ENCODE measurements at places on chromosomes 5 and 9.

DNA sequence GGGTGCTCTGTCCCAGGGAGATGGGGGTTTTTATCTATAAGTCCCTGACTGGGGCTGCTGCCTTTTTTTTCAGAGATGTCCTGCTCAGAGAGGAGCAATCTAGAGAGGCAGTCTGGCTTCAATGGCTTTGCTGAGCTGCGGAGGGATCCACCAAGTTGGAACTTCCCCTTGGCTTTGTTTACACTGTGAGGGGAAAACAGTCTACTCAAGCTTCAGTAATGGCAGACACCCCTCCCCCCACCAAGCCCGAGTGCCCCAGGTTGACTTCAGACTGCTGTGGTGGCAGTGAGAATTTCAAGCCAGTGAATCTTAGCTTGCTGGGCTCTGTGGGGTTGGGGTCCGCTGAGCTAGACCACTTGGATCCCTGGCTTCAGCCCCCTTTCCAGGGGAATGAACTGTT is 375.8 kb downstream of the RAB3C start:
- DNase-seq = no peak

- no peak for DNase-seq
Measured at GRCh38 chr5:123389794-123390193, 33.4 kb downstream of the CEP120 start.

DNA sequence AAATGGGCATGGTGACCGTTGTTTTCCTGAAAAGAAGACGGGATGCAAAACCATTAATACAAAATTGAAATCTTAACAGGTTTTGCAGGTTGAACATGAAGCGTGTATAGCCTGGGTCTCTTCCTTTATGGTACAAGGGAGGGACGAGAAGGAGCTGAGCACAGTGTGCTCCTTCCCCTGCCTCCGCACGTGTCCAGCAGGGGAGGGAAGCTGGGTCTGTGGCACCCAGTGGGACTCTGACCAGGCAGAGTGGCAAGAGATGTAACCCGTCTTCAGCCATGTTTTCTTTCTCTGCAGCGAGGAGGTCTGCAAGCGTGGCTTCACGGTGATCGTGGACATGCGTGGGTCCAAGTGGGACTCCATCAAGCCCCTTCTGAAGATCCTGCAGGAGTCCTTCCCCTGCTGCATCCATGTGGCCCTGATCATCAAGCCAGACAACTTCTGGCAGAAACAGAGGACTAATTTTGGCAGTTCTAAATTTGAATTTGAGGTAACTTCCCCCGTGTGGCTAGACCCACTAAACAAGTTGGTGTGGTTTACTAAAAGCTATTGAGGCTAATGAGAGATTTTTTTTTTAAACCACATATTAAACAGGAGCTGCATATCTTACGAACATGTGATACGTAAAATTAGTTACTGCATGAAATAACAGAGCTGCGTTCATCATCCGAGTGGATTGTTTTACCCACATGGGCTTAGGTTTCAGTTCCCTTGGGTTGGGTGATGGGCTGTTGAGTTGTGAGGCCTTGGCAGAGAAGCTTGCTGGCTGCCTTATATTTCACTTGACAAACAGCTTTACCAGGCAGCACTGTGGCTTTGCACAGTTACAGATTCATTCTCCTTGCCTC is 143.7 kb downstream of the TRIO start:
- no peak for DNase-seq

GRCh38 chr5:131357739-131358561 is 94.1 kb downstream of the CDC42SE2 start:
- no peak for DNase-seq

- no peak for DNase-seq
Measured at GRCh38 chr9:93222890-93223259, 38.9 kb downstream of the WNK2 start.

DNA sequence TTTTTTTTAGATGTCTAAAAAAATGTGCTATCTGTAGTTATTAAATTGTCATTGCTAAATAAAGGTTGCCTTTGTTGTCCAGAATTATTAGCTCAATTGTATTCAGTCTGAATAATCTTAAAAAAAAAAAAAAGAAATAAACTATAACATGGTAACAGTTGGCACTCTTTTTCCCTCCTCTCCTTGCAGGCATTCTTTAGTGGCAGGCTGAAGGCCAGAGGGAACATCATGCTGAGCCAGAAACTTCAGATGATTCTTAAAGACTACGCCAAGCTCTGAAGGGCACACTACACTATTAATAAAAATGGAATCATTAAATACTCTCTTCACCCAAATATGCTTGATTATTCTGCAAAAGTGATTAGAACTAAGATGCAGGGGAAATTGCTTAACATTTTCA is 87.6 kb upstream of the FAM170A start:
- no peak for DNase-seq

DNA sequence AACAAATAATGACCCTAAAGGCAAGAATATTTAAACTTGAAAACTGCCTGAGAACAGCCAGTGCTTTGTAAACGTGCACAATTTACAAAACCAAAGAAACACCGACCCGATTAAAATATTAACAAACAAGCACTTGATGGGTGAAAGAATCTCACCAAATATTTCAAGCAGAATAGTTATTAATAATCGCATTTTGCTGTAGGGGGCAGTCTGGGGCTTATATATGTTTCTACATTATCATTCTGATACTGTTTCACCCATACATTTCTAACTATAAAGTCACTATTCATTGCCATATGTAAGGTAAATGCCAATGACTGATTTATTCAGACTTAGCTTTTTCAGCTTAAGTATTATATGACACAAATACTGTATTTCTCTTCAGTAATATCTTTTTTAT is 37.7 kb downstream of the UBAP2 start:
- no peak for DNase-seq

GRCh38 chr9:135608294-135608998 is 30.9 kb downstream of the GLT6D1 start:
- no peak for DNase-seq

DNA sequence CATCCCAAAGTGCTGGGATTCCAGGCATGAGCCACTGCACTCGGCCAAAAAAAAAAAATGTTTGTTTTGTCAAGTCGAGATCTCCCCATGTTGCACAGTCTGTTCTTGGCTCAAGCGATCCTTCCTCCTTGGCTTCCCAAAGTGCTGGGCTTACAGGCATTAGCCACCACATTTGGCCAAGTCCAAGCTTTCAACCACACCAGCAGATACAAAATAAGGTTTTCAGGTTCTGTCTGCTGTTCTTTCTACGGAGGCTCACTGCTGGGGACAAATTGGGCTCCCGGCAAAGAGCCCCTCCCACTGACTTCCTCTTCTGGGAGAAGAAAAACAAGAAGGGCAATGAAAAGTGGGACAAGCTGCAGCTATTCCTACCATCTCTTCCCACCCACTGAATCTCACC is 37.6 kb upstream of the GGTA1 start:
- DNase-seq = no peak

DNA sequence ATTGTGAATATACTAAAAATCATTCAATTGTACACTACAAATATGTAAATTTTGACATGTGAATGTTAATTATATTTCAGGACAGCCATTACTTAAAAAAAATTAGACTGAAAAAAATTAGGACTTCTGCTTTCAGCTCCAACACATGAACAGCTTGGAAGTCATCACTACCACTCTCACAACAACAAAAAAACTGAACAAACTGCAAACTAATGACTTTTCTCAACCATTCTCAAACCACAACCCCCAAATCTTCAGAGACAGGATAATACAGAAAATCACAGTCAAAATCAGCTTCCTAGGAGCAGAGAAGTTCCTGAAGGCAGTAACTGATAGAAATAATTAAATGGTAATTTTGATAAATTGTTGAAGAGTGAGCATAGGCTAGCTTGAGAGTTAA is 686.4 kb downstream of the TLE1 start:
- DNase-seq = no peak

- no peak for DNase-seq
Measured at GRCh38 chr9:94300470-94301301, 27.8 kb downstream of the NUTM2F start.

- no peak for DNase-seq
Measured at GRCh38 chr9:9893837-9894236, 719.0 kb downstream of the PTPRD start.
